ENCODE measurements at places on chromosomes 4 and X. TPM values are rescaled to one million over a fixed set of nuclear protein-coding genes. Genes with fewer than 3 reads are reported as not detected.
A peak's percentile ranks its signal among the peaks of the same experiment; 100 is the strongest.

DNA sequence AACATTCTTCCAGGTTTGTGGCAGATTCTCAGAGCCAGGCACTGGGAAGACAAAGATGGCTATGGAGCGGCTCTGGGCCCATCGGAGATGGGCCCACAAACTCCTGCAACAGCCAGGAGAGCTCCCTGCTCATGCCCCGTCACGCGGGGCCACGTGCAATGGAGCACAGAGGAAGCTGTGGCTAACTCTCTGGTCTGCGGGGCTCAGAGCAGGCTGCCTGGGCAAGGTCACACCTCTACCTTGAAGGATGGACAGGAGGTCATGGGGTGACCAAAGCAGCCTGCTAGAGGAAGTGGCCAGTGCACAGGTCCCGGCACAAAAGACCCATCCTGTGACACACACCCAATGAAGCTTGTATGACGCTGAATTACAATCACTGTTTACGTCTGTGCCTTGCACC, 45.2 kb downstream of the C4orf50 start:
- H3K4me3 ChIP-seq, result no peak overlapping the region
- no peaks in the 10 kb centered on the region for H3K4me1 ChIP-seq
- H3K27me3 ChIP-seq, result no peaks in the 10 kb centered on the region
- DNase-seq, result no peak
- H3K36me3 ChIP-seq, result no peaks in the 10 kb centered on the region

Gene LAGE3
- 40.5 TPM for polyA plus RNA-seq

DNA sequence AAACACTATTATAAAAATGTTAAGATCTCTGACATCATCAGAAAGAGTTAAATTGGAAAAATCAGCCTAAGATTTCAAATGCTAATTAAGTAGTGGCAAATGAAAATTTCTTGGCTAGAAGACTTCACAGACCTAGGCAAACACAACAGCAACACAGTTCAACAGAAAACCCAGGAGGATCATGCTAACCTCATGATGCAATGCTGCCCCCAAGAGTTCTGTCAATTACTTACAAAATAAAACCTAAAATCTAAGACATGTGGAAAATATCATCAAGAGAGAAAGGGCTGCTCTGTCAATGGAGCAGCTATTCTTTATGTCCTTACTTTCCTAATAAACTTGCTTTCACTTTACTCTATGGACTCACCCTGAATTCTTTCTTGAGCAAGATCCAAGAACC, 21.0 kb downstream of the S100G start:
- no peak for DNase-seq
- H3K27ac ChIP-seq, result no peak overlapping the region
- H3K4me3 ChIP-seq, result no peak overlapping the region
- no peaks in the 10 kb centered on the region for H3K4me1 ChIP-seq

- peaks cover 57% of the 10 kb centered on the region for H3K27me3 ChIP-seq
- DNase-seq, result no peak
- no peaks in the 10 kb centered on the region for H3K36me3 ChIP-seq
- H3K4me3 ChIP-seq, result no peak overlapping the region
These were observed 1.6 kb downstream of the SLIT2 start for GRCh38 chr4:20253283-20253734.

- no peaks in the 10 kb centered on the region for H3K4me1 ChIP-seq
- no peaks in the 10 kb centered on the region for H3K27me3 ChIP-seq
- no peak for DNase-seq
- no peak overlapping the region for H3K4me3 ChIP-seq
These were observed 441.7 kb upstream of the SLIT2 start for GRCh38 chr4:19809989-19810388.

DNA sequence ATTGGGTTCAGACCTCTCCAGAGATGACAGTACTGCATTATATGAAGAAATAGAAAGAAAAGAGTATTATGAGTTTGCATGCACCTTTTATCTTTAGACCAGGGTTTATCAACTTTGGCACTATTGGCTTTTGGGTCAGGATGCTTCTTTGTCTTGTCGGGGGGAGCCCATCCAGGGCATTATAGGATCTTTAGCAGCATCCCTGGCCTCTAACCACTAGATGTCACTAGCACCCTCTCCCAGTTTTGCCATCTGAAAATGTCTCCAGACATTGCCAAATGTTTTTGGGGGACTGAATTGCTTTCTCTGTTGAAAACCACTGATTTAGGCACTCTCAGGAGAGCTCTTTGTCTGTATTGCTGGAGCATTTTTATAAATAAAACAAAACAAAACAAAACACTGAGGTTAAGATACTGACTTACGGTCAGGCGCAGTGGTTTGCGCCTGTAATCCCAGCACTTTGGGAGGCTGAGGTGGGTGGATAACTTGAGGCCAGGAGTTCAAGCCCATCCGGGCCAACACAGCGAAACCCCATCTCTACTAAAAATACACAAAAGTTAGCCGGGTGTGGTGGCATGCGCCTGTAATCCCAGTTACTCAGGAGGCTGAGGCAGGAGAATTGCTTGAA, 23.6 kb downstream of the CA5B start:
- no peak overlapping the region for H3K27ac ChIP-seq
- DNase-seq, result peak; percentile 25
- no peak overlapping the region for H3K4me3 ChIP-seq
- peaks cover 11% of the 10 kb centered on the region for H3K4me1 ChIP-seq
- no peaks in the 10 kb centered on the region for H3K27me3 ChIP-seq

DNA sequence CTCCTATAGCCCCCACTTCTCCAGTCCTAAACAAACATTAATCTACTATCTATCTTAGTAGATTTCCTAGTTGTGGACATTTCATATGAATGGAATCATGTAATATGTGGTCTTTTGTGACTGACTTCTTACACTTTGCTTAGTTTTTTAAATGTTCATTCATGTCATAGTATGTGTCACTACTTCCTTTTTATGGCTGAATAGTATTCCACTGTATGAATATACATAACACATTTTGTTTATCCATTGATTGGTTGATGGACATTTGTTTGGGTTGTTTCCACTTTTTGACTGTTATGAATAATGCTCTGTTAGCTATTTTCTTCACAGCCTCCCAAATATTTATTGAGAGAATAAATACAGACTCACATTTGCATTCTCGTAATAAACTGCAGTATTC, 19.8 kb downstream of the USP53 start:
- H3K4me3 ChIP-seq, result no peak overlapping the region
- H3K27me3 ChIP-seq, result no peaks in the 10 kb centered on the region
- DNase-seq, result no peak
- H3K36me3 ChIP-seq, result peaks cover 9% of the 10 kb centered on the region
- H3K27ac ChIP-seq, result no peak overlapping the region

Gene ZFP42
- not detected for polyA plus RNA-seq

Gene TRIM60
- not detected for polyA plus RNA-seq

- H3K27ac ChIP-seq, result no peak overlapping the region
- H3K4me1 ChIP-seq, result no peaks in the 10 kb centered on the region
- no peaks in the 10 kb centered on the region for H3K36me3 ChIP-seq
These were observed 128.1 kb downstream of the LAS1L start for GRCh38 chrX:65406532-65406931.

DNA sequence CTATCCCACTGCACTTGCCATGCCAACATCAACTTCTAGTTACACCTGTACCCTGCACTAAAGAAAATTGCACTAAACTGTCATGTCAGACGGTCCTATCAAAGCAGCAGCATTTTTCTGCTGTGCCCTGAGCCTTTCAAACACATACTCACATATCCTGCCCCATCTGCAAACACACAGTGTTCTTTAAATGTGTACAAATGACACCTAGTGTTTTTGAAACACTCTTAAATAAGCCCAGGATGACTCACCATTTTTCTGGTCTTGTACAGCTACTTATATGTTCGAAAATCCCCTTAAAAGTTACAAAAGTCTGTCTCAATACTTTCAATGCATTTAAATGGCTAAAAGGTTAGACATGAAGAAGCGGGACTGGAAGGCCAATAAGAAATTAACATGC, 346.7 kb upstream of the PPARGC1A start:
- no peaks in the 10 kb centered on the region for H3K27me3 ChIP-seq
- H3K4me1 ChIP-seq, result no peaks in the 10 kb centered on the region
- DNase-seq, result no peak

Gene RTL3
- not detected for polyA plus RNA-seq

GRCh38 chr4:53763813-53764597, 172.7 kb upstream of the LNX1 start:
- H3K4me3 ChIP-seq, result no peak overlapping the region
- H3K4me1 ChIP-seq, result peaks cover 9% of the 10 kb centered on the region
- peak overlapping the region; percentile 20 for H3K27ac ChIP-seq

Gene TIGD2
- 7.9 TPM for polyA plus RNA-seq

- H3K27me3 ChIP-seq, result no peaks in the 10 kb centered on the region
- H3K4me1 ChIP-seq, result peaks cover 65% of the 10 kb centered on the region
- H3K36me3 ChIP-seq, result no peaks in the 10 kb centered on the region
- peak overlapping the region; percentile 57 for H3K4me3 ChIP-seq
These were observed 1.9 kb downstream of the TMEM164 start for GRCh38 chrX:110004731-110005369.

DNA sequence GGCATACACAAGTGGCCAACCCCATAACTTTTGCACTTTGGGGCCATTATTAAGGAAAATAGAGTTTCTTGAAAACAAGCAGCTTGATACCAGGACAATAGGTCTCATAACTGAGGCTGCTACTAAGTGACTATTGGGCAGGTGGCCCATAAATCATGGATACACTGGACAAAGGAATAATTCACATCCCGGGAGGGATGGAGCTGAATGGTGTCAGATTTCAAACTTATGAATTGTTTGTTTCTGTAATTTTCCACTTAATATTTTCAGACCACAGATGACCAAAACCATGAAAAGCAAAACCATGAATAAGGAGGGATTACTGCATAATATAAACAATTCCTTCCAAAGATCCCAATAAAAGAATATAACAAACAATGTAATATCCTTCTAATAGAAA, 114.4 kb downstream of the WDFY3 start:
- no peaks in the 10 kb centered on the region for H3K27me3 ChIP-seq
- DNase-seq, result no peak
- H3K36me3 ChIP-seq, result no peaks in the 10 kb centered on the region

DNA sequence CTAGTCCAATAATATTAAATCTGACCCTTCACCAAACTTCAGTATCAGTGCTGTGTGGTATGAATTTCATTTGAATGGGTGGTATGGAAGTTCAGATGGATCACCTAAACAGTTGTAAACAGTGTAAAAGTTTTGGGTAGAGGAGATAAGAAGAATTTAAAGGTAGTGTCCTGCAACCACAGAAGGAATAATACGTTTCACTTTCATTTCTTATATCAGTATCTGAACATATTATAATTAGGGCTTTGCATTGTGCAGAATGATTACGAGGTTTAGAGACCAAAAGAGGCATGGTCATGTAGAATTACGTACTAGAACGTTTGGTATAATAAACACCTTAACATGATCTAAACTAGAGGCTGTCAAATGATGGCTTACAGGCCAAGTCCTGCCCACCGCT, 116.1 kb downstream of the PDLIM5 start:
- no peak overlapping the region for H3K27ac ChIP-seq
- H3K4me3 ChIP-seq, result peak overlapping the region; percentile 46
- no peaks in the 10 kb centered on the region for H3K36me3 ChIP-seq
- H3K4me1 ChIP-seq, result peaks cover 11% of the 10 kb centered on the region
- no peak for DNase-seq

DNA sequence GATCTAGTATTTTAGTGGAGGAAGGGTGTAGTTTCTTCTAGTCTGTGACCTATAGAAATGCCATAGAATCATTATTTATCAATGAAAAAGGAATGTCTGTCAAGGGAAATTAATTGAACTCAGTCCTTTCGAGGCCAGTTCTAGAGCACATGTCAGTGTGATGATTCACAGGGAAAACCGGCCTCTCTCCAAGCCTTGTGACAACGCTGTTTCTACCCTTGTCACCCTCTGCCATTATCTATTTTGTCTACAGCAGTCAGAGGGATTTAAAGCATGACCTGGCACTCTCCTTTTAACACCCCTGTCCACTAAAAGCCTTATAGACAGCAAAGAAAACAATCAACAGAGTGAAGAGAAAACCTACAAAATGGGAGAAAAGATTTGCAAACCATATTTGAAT, 119.8 kb downstream of the DRD5 start:
- H3K4me1 ChIP-seq, result no peaks in the 10 kb centered on the region
- no peak overlapping the region for H3K4me3 ChIP-seq
- H3K36me3 ChIP-seq, result no peaks in the 10 kb centered on the region
- H3K27me3 ChIP-seq, result peaks cover 30% of the 10 kb centered on the region
- no peak overlapping the region for H3K27ac ChIP-seq

GRCh38 chrX:31036895-31037294, 34.9 kb downstream of the FTHL17 start:
- H3K27me3 ChIP-seq, result peaks cover 6% of the 10 kb centered on the region
- H3K27ac ChIP-seq, result no peak overlapping the region
- H3K4me1 ChIP-seq, result peaks cover 4% of the 10 kb centered on the region
- DNase-seq, result peak; percentile 4
- H3K4me3 ChIP-seq, result no peak overlapping the region

DNA sequence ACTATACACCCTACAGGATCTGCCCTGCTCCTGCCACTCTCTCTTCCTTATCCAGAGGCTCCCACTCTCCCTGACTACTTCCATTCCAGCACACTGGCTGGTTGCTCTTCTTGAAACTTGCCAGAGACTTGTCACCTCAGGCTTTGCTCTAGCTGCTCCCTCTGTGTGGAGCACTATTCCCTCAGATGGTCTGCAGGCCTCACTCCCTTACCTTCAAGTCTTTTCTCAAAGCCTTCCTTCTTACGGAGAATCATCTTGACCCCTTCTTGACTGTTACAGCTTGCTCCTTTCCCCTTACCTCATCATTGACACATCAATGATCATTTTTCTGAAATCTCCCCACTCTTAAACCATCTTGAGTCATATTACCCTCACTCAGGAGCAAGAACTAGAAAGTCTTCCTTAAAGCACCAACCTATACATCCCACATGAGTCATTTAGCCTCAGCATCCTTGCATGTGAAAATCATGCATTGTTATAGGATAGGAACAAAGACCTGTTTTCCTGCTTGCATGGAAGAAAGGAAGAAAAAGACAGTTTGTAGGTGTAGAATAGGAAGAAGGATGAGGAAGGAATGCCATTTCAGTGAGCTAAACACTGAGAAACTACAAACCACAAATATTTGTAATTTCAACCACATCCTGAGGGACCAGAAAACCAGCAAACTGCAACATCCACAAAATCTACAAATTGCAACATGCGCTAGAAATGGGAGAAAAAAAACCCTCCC, 55.7 kb downstream of the ANTXR2 start:
- no peaks in the 10 kb centered on the region for H3K4me1 ChIP-seq
- no peak for DNase-seq
- H3K36me3 ChIP-seq, result no peaks in the 10 kb centered on the region

Gene RIPPLY1
- polyA plus RNA-seq, result not detected

- DNase-seq, result no peak
- peak overlapping the region; percentile 80 for H3K4me3 ChIP-seq
- peaks cover 40% of the 10 kb centered on the region for H3K4me1 ChIP-seq
- peaks cover 68% of the 10 kb centered on the region for H3K27me3 ChIP-seq
- no peaks in the 10 kb centered on the region for H3K36me3 ChIP-seq
- peak overlapping the region; percentile 96 for H3K27ac ChIP-seq
These were observed 1.1 kb downstream of the CFAP99 start for GRCh38 chr4:2419814-2420213.

DNA sequence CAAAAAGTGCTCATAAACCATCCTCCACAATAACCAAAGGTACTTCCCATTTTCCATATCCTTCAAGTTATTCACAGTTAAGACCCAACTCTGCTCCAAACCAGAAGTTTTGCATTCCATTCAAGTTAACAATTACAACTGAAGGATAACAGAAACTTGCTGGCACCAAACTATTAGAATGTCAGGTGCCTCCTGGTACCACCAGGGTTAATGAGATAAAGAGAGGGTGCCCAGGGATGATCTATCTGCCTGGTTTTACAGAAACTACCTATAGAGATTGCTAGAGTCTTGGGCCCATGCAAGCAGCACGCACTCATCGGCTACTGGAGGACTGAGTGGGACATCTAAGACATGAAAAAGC, 114.6 kb downstream of the RBM47 start:
- H3K27me3 ChIP-seq, result no peaks in the 10 kb centered on the region
- H3K36me3 ChIP-seq, result no peaks in the 10 kb centered on the region
- DNase-seq, result no peak
- H3K27ac ChIP-seq, result no peak overlapping the region
- no peak overlapping the region for H3K4me3 ChIP-seq

Gene MAGEB17
- not detected for polyA plus RNA-seq

All from naive B cell (primary cell).